ENCODE measurements at places on chromosomes 1 and 21.

DNA sequence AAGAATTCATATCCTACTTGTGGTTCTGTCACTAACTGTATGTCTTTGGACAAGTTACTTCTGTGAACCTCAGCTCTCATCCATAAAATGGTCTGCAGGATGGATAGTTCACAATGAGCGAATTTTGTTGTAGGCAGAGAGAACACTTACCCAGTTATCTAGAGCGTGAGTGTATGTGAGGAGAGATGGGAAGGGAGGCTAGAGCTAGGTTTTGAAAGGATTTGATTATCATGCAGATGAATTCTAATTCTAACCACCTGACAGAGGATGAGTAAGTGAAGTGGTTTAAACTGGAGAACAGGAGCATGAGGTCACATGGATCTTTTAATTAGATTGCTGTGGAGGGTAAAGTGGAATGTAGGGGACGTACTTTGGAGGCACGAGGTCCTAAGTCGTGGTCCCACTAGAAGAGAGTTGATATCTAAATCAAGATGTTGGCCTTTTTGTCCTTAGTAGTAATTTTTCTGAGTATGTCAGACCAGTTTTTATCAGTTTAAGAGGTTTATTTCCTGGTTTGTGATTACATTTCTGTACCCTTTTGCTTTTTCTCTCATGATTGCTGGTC, 5.0 kb downstream of the SUCO start:
- no peak for DNase-seq

DNA sequence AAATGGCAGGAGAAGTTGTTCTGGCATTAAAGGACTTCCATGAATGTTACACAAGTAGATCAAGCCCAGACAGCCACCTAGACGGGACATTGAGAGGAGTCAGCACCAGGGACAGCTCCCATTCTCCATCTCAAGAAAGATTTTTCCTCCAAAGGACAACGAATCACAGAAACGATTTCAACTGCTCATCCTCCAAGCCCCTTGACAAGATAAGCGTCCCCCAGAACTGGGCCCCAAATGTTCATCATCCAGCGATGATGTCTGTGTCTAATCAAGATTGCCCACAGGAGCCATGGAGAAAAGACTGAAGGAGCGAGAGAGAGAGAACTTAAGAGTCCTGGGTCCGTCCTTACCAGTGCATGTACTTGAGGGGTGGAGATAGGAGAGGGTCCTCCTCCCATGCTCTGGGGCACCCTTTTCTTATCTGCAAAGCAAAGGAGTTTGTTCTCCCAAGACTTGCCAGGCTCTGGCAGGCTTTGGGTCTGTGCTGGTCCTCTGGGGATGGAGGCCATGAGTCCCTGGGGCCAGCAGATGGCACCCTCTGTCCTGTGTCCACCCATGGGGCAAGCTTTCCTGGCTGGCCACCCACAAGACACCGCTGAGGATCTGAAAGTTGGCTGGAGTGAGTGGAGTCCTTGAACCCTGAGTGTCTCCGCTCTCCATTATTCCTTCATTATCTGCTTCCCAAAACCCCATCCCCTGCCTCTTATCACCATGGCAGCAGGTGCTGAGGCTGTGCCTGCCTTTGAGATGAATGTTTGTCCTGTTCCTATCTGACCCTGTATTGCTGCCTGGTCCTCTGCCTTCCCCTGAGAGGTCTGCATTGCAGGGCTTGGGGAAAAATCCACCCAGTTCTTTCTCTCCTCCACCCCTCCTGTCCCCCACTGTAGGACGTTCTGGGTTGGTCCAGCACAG, 164.6 kb downstream of the ACTL8 start:
- no peak for DNase-seq

GRCh38 chr1:168911370-168911769, 182.4 kb upstream of the DPT start:
- no peak for DNase-seq

GRCh38 chr1:159141584-159142390, 29.6 kb upstream of the CADM3 start:
- no peak for DNase-seq

GRCh38 chr1:8599646-8600212, 217.7 kb downstream of the RERE start:
- DNase-seq = no peak

DNA sequence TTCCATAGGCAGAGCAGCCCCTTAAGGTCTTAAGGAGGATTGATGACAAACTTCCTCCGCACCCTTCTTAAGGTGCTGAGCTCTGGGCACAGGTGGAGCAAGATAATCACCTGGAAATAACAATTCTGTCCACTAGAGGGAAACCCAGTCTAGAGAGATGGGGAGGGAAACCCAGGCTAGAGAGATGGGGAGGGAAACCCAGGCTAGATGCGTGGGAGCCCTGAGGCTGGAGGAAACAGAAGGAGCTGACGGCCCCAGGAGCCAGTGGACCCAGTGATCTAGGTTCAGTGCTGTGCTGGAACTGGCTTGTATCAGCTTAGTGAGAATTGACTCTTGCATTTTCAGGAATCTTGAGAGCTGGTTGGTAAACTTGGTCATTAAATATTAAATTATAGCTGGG, 17.8 kb upstream of the MYCL start:
- DNase-seq = peak; percentile 19

GRCh38 chr1:209057901-209058300, 525.6 kb upstream of the CAMK1G start:
- DNase-seq = no peak

- DNase-seq = no peak
These were observed 172.7 kb downstream of the RASAL2 start for GRCh38 chr1:178266619-178267066.

- DNase-seq = no peak
These were observed 65.3 kb downstream of the SPSB1 start for GRCh38 chr1:9357958-9358357.

GRCh38 chr1:47527653-47528272, 89.9 kb downstream of the FOXD2 start:
- DNase-seq = no peak

- DNase-seq = no peak
These were observed 42.9 kb downstream of the GLIS1 start for GRCh38 chr1:53696051-53696450.

DNA sequence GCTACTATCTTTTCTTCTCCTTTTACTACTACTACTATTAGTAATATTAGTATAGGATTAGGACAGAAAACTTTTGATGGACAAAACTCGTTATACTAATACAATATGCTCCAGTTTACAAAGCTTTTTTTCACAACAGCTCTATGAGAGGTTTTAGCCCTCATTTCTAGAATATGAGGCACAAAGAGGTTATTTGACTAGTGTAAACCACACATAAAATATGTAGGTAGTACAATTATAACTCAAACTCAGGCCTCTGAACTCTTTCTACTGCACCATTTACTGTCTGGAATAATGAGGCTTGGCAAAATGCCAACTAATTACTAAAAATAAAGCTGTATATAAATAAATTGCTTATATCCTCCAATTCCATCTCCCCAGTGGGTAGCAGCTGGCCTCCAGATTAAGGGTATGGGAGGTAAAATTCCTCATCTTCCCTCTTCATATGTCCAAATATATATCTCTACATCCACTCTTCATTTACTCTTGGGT, 99.9 kb downstream of the LYST start:
- no peak for DNase-seq

GRCh38 chr1:247437551-247438505, 20.1 kb downstream of the OR2B11 start:
- no peak for DNase-seq

- no peak for DNase-seq
These were observed 8.2 kb upstream of the SLC9A1 start for GRCh38 chr1:27163093-27163492.
